ENCODE measurements at places on chromosomes 5 and 9. TPM values are rescaled to one million over a fixed set of nuclear protein-coding genes. Genes with fewer than 3 reads are reported as not detected.

The MCTP1 gene
- 19.1 TPM for total RNA-seq

The PDE6A gene
- total RNA-seq: 1.1 TPM

- H3K27me3 ChIP-seq: no peaks in the 10 kb centered on the region
- no peaks in the 10 kb centered on the region for H3K4me1 ChIP-seq
- H3K36me3 ChIP-seq: no peaks in the 10 kb centered on the region
- no peak overlapping the region for H3K4me3 ChIP-seq
Observed at GRCh38 chr5:100697970-100698369, 162.8 kb downstream of the FAM174A start.

- no peak overlapping the region for H3K4me3 ChIP-seq
- no peak for DNase-seq
- peaks cover 13% of the 10 kb centered on the region for H3K36me3 ChIP-seq
- peaks cover 10% of the 10 kb centered on the region for H3K4me1 ChIP-seq
- H3K27me3 ChIP-seq: no peaks in the 10 kb centered on the region
Observed at GRCh38 chr9:137534256-137535119, 15.7 kb downstream of the PNPLA7 start.

DNA sequence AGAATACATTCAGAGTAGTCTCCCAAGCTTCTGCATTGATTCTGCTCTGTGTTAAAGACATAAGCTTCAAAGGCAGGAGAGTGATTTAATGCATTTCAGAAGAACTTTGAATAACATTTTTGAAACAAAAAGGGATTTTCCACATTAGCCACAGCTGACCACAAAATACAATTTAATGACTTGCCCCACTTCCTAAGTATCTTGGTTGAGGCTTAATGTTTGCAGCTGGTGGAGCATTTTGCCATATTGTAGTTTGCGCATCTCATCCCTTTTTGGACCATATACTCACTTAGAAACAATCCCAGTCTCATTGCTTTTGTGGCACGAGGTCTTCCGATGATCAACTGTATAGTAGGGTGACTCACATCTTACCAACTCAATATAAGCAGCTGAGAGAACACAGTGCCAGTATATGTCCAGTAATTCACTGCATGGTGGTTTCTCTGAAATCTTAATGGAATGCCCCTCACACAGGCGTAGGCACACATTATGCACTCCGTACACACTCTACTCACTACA is 455.8 kb upstream of the PTGER4 start:
- H3K27ac ChIP-seq: no peak overlapping the region
- H3K4me1 ChIP-seq: no peaks in the 10 kb centered on the region
- no peaks in the 10 kb centered on the region for H3K27me3 ChIP-seq
- no peak overlapping the region for H3K4me3 ChIP-seq
- no peaks in the 10 kb centered on the region for H3K36me3 ChIP-seq

DNA sequence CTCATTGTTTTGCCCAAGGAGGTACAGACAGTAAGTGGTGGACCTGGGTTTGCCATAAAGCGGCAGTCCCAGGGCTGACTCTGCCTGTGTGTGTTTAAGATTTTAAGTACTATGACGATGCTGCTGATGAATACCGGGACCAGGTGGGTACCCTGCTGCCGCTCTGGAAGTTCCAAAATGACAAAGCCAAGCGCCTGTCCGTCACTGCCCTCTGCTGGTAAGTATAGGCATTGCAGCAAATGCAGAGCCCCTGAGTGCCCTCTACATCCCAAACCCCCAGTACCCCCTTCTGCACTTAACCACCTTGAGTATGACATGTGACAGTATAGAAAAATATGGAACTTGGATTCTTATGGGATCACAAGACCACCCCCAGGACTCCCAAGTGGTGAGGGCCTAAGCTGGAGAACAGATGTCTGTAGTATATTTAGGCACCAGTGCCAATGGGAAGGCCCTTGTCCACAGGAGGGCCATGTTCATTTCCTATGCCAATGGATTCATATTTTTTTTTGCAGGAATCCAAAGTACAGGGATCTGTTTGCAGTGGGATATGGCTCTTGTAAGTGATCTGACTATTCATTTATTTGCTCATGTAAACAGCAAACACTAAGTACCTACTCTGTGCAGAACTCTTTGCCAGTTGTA is 22.0 kb downstream of the ENHO start:
- no peak overlapping the region for H3K27ac ChIP-seq
- no peak for DNase-seq
- no peaks in the 10 kb centered on the region for H3K27me3 ChIP-seq
- no peak overlapping the region for H3K4me3 ChIP-seq
- no peaks in the 10 kb centered on the region for H3K36me3 ChIP-seq
- peaks cover 17% of the 10 kb centered on the region for H3K4me1 ChIP-seq

DNA sequence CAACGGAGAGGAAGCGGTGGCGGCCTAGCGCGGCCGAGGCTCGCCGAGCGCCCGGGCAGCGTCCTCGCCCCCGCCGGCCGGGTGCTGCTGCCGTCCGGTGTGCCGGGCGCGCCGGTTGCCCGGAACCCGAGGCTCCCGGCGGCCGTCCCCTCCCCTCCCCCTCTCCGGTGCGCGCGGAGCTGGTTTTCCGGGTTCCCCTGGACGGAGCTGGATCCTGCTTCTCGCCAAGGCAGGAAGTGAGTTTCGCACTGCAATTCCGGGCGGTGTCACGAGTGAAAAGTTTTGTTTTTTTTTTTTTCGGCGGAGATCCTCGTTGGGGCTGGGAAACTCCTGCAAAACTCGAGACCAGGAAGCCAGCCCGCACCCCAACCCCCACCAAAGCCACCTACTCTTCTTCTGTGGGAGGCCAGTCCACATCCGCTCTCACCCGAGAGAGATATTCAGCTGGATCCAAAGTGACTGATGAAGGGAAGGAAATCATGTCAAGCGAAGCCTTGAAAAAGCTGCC is at the start of gene ERBIN:
ERBIN (plus strand) TSS at position 300 of the 508 bp plus-strand sequence. CDS start 66,144 bp downstream, outside the sequence.
- H3K27me3 ChIP-seq: no peaks in the 10 kb centered on the region
- no peaks in the 10 kb centered on the region for H3K36me3 ChIP-seq
- peak within 1 kb of the TSS; percentile 100 for H3K27ac ChIP-seq
- peaks cover 40% of the 10 kb centered on the region for H3K4me1 ChIP-seq

DNA sequence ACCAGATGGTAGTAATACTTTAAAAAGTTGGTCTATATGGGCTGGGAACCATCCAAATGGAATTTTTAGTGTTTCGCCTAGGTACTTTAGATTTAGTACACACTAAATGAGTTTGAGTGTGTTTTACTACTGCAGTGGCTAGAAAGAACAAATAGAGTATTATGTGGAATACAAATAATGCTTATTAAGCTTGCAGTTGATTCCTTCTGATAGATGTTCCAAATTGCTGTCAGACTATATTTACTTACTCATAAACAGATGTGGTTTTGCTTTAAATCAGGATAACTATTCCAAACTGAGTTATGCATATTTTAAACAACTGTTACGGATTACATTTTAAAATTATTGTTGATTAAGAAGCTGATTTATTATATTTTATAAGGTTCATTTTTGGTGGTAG is 103.3 kb downstream of the ZSWIM6 start:
- no peak overlapping the region for H3K4me3 ChIP-seq
- H3K27ac ChIP-seq: no peak overlapping the region
- no peaks in the 10 kb centered on the region for H3K27me3 ChIP-seq
- no peaks in the 10 kb centered on the region for H3K36me3 ChIP-seq
- DNase-seq: no peak
